ENCODE measurements at places on chromosomes 2 and 18. TPM values are rescaled to one million over a fixed set of nuclear protein-coding genes. Genes with fewer than 3 reads are reported as not detected.

GREB1 gene
- total RNA-seq: not detected

SIX3 gene
- total RNA-seq: not detected

DNA sequence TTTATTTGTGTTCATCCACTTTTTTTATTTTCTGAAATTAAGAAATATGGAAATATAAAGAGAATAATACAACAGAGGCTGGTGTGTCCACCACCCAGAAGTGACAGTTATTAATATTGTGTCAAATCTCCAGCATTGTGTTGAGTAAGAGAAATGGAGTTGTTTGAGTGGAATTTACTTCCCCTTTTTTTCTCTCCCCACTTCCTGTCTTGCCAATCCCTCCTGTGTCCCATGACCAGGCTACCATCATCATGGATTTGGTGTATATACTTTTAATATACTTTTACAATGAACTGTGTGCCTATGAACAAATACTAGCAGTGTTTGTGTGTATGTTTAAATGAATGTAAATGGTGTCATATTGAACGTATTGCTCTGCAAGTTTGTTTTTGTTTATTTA, 276.9 kb upstream of the SKOR2 start:
- no peaks in the 10 kb centered on the region for H3K4me1 ChIP-seq
- DNase-seq: no peak
- no peak overlapping the region for H3K27ac ChIP-seq
- H3K36me3 ChIP-seq: 0 out of 2 replicates have a peak, but pooled peaks cover 5% of the 10 kb centered on the region

DNA sequence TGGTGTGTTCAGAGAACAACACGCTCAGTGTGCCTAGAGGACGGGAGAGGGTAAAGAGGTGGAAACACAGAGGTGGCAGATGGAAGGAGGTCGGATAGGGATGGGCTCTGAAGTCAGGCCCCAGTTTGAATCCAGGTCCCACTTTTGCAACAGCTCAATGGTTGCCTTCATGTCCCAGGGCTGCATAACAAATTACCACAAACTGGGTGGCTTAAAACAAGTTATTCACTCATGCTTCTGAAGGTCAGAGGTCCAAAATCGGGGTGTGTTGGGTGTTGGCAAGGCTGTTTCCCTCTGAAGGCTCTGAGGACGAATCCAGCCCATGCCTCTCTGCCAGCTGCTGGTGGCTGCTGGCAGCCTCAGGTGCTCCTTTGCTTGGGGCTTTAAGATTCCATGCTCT, 12.7 kb upstream of the ADCY3 start:
- peaks cover 7% of the 10 kb centered on the region for H3K27me3 ChIP-seq
- no peaks in the 10 kb centered on the region for H3K36me3 ChIP-seq
- peaks cover 9% of the 10 kb centered on the region for H3K4me1 ChIP-seq
- no peak overlapping the region for H3K27ac ChIP-seq
- no peak overlapping the region for H3K4me3 ChIP-seq

DNA sequence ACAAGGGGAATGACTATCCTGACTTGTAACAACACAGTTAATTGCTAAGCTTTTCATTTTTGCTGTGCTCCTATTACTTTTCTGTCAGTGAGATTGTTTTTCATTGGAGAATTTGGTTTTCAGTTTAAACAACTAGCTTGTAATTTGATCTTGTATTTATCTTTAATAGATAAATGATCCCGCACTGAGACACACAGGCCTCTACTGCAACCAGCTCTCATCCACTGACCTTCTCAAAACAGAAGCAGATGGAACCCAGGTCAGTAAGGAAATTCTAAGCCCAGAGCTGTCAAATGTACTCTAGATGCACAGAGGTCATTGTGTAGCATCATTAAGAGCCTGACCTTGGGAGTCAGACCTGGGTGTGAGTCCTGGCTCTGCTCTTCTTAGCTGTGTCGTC, 30.7 kb downstream of the PTRHD1 start:
- H3K27me3 ChIP-seq: no peaks in the 10 kb centered on the region
- DNase-seq: no peak
- no peak overlapping the region for H3K27ac ChIP-seq
- no peaks in the 10 kb centered on the region for H3K4me1 ChIP-seq
- no peaks in the 10 kb centered on the region for H3K36me3 ChIP-seq
- H3K4me3 ChIP-seq: no peak overlapping the region

- DNase-seq: no peak
- H3K4me3 ChIP-seq: no peak overlapping the region
- peaks cover 2% of the 10 kb centered on the region for H3K27me3 ChIP-seq
- H3K36me3 ChIP-seq: no peaks in the 10 kb centered on the region
- H3K4me1 ChIP-seq: no peaks in the 10 kb centered on the region
These were observed 118.9 kb upstream of the POU3F3 start for GRCh38 chr2:104734937-104735586.

DNA sequence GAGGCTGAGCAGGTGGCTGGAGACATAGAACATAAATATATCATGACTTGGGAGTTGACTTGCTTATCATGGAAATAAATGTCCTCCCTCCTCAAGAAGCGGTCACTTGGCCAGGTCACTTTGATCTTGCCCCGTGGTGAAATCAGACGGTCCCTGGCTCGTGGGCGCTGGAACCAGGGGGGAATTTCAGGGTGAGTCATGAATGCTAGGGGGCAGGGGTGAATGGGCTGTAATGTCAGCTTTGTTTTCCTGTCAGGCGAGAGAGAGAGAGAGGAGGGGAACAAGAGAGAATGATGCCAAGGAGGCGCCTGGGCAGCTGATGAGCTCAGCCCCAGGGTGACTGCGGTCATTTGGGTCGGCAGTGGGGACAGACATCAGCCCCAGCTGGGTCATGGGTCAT, 47.7 kb downstream of the RRM2 start:
- H3K27ac ChIP-seq: no peak overlapping the region
- DNase-seq: peak; percentile 7

Measured in HFFc6 (cell line).